ENCODE measurements at places on chromosomes 5 and 9. TPM values are rescaled to one million over a fixed set of nuclear protein-coding genes. Genes with fewer than 3 reads are reported as not detected.

- H3K4me3 ChIP-seq: no peak overlapping the region
- H3K27me3 ChIP-seq: no peaks in the 10 kb centered on the region
- no peaks in the 10 kb centered on the region for H3K36me3 ChIP-seq
- no peak for DNase-seq
Observed at GRCh38 chr5:124126504-124127217, 614.7 kb downstream of the CSNK1G3 start.

DNA sequence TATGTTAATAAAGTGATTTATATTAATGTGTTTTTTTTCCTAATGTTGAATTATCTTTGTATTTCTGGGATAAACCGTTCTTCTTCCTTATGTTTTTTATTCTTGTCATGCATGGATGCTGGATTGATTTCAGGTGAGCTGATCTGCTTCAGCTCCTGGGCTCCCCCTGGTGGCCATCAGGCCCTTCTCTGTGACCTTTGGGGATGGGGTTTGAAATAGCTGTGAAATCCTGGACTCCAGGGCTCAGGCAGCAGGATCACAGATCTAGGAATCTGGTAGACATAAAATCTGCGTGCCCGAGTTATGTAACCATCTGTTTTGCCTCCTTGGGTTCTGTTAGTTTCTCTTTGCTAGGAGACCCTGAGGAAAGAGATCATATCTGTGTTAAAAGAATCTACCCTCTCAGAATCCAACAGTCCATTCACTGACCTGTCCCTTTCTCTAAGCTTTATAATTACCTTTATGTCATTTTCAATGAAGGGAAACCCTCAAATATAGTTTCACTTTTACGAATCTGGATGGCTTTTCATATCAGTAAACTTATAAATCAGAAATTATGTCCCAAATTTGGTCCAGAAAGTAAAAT lies 12.2 kb upstream of the OR13J1 start:
- H3K4me1 ChIP-seq: peaks cover 5% of the 10 kb centered on the region
- H3K36me3 ChIP-seq: no peaks in the 10 kb centered on the region

DNA sequence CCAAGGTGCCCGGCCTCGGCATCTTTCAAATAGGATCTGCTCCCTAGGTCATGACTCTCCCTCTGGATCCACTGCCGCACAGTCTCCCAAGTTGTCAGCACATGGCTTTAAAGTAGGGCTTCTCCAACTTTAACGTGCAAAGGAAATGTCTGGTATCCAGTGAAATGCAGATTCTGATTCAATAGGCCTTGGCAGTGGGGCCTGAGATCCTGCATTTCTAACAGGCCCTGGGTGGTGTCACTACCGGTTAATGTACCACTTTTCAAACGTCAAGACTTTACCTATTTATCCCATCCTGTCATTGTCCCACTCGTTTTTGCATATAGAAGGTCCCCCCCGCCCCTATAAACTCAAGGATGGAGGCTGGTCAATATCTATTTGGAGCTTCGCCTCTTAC lies 137.6 kb upstream of the ZNF618 start:
- H3K4me3 ChIP-seq: no peak overlapping the region
- H3K36me3 ChIP-seq: no peaks in the 10 kb centered on the region
- DNase-seq: no peak
- H3K27ac ChIP-seq: no peak overlapping the region
- H3K27me3 ChIP-seq: peaks cover 29% of the 10 kb centered on the region

DNA sequence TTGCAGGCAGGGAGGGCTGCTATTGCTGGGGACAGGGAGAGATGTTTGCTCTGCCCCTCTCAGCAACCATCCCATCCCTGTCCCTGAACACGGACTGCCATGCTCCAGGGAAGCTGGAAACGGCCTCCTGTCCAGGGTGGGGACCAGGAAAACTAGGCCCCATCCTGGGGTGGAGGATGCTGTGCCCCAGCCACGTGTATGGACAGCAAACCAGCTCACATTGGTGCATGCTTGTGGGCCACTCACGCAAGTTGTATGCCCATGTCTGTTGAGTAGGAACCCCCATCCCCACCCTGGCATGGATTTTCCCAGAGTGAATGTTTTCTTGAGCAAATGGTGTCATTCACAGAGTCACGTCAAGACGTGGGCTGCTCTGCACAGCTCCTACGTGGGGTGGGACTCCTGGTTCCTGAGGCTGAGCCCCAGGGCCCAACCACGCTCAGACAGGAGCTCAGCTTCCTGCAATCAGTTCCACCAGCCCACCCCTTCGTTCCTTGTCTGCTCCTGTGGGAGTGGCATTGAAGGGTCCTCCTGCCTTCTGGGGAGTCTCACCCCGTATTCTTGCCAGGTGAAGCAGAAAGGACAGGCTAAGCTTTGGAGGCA lies 4.6 kb downstream of the UNC5A start:
- DNase-seq: no peak
- H3K27ac ChIP-seq: no peak overlapping the region
- no peaks in the 10 kb centered on the region for H3K36me3 ChIP-seq
- H3K4me3 ChIP-seq: no peak overlapping the region
- peaks cover 63% of the 10 kb centered on the region for H3K27me3 ChIP-seq
- H3K4me1 ChIP-seq: no peaks in the 10 kb centered on the region

Gene PCDHB11
- 1.1 TPM for total RNA-seq

Gene ENTPD2
- not detected for total RNA-seq

Gene MARCOL
- not detected for total RNA-seq

Measured in osteoblast (primary cell).